ENCODE measurements at places on chromosomes 4 and X. TPM values are rescaled to one million over a fixed set of nuclear protein-coding genes. Genes with fewer than 3 reads are reported as not detected.

The CCDC120 gene
- total RNA-seq = 0.07 TPM

The MEPE gene
- 0.07 TPM for total RNA-seq

The TRO gene
- total RNA-seq = 18.7 TPM

The GLRA2 gene
- not detected for total RNA-seq

The TMEM35A gene
- 3.5 TPM for total RNA-seq

The TRAM1L1 gene
- total RNA-seq = 0.66 TPM

The SSX2 gene
- total RNA-seq = not detected

The SLC6A14 gene
- not detected for total RNA-seq

The RBPJ gene
- total RNA-seq = 53.9 TPM

The RTL9 gene
- total RNA-seq = 0.02 TPM

- no peak for DNase-seq
These were observed 96.8 kb upstream of the GRIA3 start for GRCh38 chrX:123087326-123087725.

GRCh38 chr4:35052546-35052945 lies 1191.8 kb downstream of the ARAP2 start:
- DNase-seq = no peak

GRCh38 chrX:123753656-123754350 lies 21.0 kb upstream of the THOC2 start:
- DNase-seq = peak; percentile 32

DNA sequence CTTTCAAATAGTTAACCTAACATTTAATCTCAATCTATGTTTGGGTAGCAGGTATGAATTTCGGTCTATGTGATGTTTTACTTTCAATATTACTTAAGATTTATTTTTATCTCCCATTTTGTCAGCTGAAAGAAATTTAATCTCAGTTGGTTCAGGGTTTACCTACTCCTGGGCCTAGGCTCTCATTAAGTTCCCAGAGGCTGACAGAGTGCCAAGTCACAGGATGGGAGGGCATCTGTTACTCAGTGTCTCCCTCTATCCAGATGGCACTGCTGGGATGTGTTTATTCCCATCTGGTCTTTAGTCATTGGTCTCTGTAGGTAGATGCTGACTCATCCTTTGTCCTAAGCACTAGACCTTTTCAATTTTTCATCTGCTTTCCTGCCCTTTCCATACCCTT lies 129.4 kb upstream of the ARSJ start:
- peak; percentile 76 for DNase-seq

DNA sequence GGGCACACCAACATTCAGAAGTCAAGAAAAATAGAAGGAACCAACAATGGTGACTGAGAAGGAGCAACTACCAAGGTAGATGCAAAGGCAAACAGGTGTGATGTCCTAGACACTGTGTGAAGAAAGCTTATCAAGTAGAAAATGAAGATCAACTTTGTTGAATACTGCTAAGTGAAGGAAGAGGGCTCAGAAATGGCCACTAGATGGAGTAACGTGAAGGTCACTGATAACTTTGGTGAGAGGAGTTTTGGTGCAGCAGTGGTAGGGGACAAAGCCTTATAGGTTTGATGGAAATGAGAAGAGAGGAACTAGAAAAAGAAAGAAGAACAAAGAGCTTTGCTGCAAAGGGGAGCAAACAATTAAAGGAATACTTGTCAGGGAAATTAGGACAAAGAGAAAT lies 23.5 kb downstream of the OTC start:
- peak; percentile 4 for DNase-seq

GRCh38 chrX:103498786-103499185 lies 20.5 kb downstream of the RAB40A start:
- DNase-seq = no peak

DNA sequence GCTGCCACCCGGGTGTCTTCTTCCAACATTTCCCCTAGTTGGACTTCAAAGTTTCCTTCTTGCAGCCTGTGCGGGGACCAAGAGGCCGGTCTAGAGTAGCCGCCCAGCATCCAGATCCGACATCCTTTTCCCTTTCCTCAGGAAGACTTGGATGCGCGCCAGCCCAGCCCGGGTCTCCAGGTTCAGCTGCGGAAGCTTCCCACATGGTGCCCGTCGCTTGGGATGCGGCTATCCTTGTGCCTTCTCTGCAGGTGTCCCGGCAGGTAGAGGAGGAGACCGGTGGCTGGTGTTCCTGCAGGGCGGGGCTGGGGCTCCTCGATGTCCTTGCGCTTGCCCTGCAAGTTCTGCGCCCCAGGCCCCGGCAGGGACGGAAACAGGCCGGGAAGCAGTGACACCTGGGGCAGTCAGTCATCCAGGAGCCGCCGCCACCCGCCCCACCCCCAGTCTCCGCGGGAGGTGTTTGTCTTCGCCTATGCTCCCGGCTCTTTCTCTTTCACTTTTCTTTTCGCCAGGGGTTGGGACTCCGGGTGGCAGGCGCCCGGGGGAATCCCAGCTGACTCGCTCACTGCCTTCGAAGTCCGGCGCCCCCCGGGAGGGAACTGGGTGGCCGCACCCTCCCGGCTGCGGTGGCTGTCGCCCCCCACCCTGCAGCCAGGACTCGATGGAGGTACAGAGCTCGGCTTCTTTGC lies at the start of gene IL15:
Gene IL15, plus strand, starts transcription at position 502 of the 689 bp plus-strand sequence. CDS start 82,882 bp downstream, outside the sequence.
- peak; percentile 77 for DNase-seq

DNA sequence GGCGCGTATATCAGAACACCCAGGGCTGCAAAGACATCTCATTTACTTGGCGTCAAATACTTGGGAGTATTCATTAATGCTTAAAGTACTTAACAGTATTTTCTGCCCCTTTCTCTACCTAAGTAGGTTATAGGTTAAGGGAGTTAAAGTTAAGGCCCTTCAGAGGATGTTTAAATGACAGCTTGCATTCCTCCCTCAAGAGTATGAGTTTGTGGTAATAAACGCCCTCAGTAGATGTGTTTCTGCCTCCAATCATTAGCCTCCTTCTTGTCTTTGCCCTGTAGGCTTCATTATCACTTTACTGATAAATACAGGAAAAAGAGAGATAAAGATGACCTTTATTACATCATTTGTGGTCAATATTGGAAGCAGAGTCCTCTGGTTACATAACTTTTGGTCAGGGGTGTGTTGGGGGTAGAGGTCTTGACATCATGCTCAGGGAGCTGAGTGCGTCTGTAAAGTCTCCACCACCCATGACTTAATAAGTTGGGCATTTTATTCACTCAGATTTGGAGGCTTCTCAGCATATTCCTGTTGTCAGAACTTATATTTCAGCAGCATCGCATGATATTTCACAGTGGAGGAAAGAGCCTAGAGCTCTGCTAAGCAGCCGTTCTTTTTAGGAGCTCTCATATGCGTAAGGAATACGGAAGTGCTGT lies 145.9 kb downstream of the CPE start:
- DNase-seq = no peak

- DNase-seq = no peak
These were observed 27.0 kb downstream of the ARHGEF9 start for GRCh38 chrX:63758011-63758410.

GRCh38 chr4:162360369-162361149 lies 196.8 kb upstream of the FSTL5 start:
- DNase-seq = no peak

GRCh38 chr4:147964266-147964880 lies 232.5 kb downstream of the ARHGAP10 start:
- no peak for DNase-seq

DNA sequence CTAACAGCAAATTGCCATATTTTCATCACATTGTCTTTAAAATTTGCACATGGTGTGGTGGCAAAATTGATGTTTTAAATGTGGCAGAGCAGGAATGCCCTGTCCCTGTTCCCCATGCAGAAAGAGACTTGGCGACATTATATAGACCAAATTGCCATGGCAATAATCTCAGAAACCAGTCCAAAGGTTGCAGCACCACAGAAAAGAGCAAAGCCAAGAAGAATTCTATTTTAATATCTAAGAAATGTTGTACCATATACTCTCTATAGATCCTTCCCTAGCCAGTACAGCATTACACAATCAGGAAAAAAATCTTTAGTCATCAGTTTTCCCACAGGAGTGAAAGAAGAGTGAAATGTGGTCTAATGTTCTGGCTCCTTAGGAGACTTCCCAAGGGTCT lies 80.0 kb downstream of the UGT2B28 start:
- DNase-seq = no peak

DNA sequence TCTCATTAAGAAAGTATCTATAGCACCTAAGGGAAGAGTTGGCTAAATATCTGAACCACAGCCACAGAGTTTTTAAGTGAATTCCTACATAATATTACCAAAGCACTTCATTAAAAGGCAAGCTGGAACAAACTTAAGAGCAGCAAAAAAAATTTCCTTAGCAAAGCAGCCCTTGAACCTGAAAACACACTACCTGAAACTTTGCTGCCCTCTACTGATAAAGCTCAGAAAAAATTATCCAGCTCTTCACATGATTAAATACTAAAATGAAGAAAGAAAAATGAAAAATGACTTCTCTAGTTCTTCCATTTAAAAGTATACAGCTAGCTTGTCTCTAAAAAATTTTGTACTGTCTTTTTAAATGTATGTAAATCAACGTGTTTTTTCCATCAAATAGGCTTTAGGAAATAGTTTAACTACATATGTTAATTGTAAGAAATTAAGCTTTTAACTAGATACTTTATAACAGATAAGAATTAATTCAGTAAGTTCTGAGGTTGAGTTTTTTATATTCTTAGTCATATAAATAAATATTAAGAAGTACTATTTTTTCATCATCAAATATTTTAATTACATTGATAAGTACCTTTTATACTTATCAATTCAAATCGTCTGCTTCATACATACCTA lies 156.1 kb downstream of the STPG2 start:
- DNase-seq = peak; percentile 11

DNA sequence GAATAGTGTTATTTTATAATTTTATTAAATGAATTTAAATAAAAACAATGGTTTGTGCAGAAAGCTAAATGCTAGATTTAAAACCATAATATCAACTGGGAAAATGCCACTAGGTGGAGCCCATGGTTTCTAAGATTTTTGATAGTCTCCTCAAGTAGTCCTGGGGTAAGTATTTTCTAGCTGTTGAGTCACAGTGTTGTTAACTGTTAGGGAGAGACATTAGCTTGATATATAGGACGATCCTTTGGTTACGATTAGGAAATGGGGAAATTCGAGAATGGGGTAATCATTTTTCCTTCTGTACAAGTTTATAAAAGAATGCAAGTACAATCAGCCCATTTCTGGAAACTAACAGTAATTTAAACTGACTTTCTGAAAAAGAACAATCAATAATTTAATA lies 378.4 kb downstream of the ANKRD50 start:
- DNase-seq = peak; percentile 61

DNA sequence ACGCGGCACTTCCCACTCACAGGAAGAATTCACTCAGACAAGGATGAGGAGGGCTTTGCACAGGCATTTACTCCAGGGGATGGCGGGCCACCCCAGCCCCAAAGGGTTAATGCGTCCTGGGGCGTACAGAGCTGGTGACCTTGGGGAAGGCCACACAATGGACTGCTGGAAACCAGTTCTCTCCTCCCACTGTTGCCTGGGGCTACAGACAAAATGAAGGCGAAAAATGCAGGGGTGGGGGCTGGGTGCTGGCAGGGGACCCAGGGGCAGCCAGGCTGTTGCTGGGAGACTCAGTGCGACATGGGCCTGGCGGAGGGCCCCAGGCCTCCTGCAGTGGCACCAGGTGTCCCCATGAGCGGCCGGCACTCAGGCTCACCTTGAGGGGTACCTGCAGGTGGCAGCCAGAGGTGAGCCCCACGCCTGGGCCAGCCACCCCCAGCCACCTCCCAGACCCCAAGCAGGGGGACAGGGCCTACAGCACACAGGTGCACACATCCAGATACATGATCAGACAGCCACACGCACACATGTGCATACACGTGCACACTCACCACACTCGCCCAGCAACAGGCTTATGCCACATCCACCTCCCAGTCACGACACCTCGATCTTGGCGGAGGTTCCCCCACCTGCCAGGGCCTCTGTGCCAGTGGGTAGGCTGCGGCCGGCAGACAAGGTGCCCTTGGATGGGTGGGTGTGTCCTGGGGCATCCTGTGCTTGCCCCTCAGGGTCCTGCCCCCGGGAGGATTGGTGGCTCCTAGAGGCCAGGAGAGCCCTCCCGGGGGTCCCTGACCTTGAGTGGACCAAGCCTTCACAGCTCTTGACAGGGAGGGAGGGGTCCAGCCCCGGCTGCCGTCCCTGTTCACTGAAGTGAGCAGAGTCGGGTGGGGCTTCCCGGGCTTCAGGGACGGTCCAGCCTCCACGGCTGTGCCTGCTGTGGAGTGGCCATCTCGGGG lies 13.1 kb downstream of the NAT8L start:
- DNase-seq = no peak

- DNase-seq = peak; percentile 66
These were observed 591 bp downstream of the PRPS1 start for GRCh38 chrX:107628662-107629539.

DNA sequence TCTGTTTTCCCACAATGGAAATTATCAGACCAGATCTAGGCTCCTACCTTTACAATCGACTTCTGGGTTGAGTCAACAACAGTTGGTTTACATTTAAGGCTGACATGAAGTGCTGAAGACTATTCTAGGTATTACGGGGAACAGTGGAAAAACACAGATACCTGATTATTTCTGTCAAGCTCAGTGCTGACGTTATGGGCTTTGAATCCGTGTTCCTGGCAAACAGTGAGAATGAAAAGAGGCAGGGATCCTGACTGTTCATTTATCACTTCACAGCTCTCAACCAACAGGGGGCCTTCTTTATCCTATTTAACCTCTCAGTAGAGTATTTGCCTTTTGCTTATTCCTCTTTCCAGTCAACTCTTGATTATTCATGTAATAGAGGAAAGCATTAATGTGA lies 43.1 kb downstream of the TMEM164 start:
- DNase-seq = no peak

GRCh38 chrX:103734125-103734760 lies 23.5 kb downstream of the TMEM31 start:
- no peak for DNase-seq

DNA sequence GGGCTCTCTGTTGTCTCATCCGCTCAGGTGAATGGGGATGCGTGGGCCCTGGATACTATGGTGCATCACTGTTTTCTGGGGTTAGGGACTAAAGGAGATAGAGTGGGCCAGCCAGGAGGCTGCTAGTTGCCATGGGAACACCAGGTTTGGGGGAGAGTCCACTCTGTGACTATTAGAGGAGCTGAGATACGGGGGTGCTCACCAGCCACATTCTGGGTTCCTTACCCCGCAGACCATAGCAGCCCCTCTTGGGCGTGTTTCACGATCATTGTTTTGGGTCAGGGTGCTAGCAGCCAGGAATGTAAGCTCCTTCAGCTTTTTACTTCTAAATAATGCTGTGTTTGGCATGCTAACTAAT lies 4.6 kb downstream of the EFNB1 start:
- no peak for DNase-seq

GRCh38 chrX:134804779-134805178 lies 146.5 kb upstream of the PLAC1 start:
- no peak for DNase-seq

- no peak for DNase-seq
These were observed 1415.8 kb downstream of the C4orf33 start for GRCh38 chr4:130511776-130512175.

DNA sequence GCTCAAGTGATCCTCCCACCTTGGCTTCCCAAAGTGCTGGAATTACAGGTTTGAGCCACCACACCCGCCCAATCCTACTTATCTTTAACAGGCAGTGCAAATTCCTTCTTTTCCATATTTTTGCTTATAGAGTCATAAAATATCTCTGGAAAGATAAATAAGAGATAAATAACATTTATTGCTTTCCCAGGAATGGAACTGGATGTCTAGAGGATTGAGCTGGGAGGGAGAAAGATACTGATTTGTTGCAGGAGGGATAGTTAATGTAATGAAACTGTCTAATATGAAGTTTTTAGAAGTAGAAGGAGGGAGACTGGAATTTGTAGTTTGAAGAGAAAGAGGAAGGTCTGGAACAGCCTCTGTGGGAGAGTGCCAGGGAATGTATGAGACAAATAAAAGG lies 20.2 kb downstream of the ITGB1BP2 start:
- no peak for DNase-seq

Data from M059J (cell line).